ENCODE measurements at places on chromosomes 2 and 18. TPM values are rescaled to one million over a fixed set of nuclear protein-coding genes. Genes with fewer than 3 reads are reported as not detected.

GRCh38 chr2:74983631-74984392 lies 25.4 kb downstream of the POLE4 start:
- no peak for DNase-seq

SNRNP200 gene
- polyA plus RNA-seq: 83.2 TPM

CMPK2 gene
- 0.66 TPM for polyA plus RNA-seq

DNA sequence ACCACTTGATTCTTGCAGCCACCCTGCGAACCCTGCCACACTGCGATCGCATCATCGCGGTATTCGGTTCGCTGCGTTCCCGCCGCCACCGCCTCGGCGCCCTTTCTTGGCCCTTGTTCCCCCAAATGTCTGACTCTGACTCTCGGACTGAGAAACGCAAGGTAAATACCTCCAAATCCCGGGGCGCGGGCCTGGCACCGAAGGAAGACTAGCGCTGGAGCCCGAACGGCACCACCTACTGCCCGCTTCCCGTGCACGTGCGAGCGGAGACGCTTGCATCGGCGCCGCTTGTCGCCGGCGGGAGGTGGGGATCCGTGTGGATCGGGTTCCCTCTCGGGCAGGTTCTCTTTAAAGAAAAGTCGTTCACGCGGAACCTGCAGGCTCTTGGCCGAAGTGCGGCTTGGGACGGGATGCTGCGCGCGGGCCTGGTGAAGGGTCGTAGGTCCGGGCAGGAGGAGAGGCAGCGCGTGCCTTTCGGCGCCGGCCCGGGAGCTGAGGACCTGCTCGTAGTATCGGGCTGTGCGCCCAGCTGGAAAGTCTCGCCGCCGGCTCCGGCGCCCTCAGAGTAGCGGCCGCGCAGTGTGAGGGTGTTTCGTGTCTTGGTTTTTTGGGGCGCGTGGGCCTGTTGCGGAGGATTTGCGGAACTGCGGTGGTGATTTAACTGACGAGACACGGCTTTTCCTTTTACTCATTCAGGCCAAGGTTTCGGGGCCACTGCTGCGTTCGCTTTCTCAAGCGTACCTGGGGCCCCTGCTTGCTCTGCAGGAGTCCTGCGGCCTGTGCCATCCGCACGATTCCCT lies 514 bp downstream of the BCL2L11 start:
- no peak for DNase-seq

GRCh38 chr2:111967018-111967417 lies 68.6 kb downstream of the MERTK start:
- DNase-seq: no peak

- no peak for DNase-seq
Measured at GRCh38 chr2:208024091-208024490, 1.2 kb downstream of the PLEKHM3 start.

DNA sequence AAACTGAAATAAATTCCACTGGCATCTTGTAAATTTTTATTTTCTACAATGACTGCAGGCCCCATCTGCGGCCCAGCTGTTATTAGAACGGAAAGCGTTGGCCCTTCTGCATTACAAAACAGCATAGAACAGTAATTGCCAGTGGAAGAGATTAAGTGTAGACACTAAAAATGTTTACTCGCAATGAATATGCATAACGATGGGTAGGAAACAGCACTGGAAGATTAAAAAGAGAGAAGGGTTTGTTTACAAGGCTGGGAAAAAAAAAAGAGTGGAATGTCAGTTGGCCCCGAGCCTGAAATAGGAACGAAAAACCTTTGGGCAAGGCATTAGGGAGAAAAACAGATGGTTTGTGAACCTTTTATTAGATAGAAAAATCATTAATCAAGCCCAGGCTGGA lies 275.9 kb upstream of the TCF4 start:
- DNase-seq: peak; percentile 94

NLRC4 gene
- not detected for polyA plus RNA-seq

DNA sequence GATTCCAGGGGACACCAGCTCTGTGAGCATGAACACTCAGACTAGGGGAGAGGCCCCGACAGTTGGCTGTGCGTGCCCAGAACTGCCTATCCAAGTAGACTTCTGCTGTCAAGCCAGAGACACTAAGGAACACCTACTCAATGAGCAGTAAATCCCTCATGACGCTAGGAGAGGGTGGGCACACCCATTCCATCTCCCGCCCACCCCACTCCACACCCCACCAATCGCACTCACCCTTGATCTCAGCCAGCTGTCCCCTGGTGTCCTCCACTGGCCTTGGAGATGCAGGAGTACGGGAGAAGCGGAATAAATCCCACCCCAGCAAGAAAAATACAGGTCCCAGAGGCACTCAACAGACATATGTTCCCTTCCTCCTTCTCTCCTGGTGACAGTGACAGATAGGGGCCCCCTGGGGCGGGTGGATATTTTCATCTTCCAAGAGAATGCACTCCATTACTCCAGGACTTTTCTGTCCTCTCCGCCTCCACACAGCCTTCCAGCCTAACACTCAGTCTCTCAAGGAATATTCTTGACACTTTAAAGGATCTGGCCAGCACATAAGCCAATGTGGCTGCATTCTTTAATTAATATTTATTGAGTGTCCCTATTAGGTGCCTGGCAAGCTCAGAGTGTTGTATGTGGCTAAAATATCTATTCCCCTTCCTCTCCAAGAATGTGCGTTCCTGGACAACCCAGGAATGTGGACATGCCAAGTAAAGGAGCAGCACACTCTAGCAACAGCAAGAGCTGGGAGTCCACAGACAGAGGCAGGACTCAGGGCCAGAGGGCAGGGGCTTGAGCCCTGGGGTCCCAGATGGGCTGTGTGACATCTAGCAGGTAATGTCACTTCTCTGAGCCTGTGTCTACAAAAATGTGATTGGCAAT lies 13.1 kb upstream of the SMAD7 start:
- no peak for DNase-seq

Measured in BJ (cell line).